ENCODE measurements at places on chromosomes 4 and X. TPM values are rescaled to one million over a fixed set of nuclear protein-coding genes. Genes with fewer than 3 reads are reported as not detected.

- DNase-seq: no peak
Observed at GRCh38 chr4:23401572-23401971, 488.3 kb downstream of the PPARGC1A start.

DNA sequence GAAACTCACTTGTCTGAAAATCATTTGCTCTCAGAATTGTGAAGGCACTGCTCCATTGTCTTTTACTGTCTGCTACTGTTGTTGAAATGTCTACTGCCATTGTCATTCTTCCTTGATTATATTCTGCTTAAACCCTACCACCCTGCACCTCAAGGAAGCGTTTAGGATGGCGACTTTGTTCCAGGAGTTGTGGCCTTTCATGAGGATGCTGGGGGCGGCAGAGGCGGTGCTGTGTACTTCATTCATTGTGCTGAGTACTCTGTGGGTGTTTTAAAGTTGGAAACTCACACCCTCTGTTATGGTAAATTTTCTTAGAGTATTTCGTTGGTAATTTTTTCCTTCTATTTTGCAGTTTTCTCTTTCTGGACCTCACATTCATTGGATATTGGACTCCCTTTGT is 258.9 kb downstream of the TENM3 start:
- no peak for DNase-seq

- no peak for DNase-seq
Observed at GRCh38 chr4:80922941-80923340, 107.6 kb upstream of the BMP3 start.

GRCh38 chrX:110139172-110139571 is 136.3 kb downstream of the TMEM164 start:
- DNase-seq: no peak

- DNase-seq: no peak
Observed at GRCh38 chr4:180751009-180751408, 1492.2 kb upstream of the TENM3 start.

GAGE1 gene
- not detected for total RNA-seq

- no peak for DNase-seq
Observed at GRCh38 chr4:74449571-74450297, 4.8 kb downstream of the AREG start.

GRCh38 chr4:26459054-26459755 is 31.1 kb downstream of the CCKAR start:
- no peak for DNase-seq

GRCh38 chrX:104469771-104470170 is 96.2 kb upstream of the IL1RAPL2 start:
- DNase-seq: no peak

DNA sequence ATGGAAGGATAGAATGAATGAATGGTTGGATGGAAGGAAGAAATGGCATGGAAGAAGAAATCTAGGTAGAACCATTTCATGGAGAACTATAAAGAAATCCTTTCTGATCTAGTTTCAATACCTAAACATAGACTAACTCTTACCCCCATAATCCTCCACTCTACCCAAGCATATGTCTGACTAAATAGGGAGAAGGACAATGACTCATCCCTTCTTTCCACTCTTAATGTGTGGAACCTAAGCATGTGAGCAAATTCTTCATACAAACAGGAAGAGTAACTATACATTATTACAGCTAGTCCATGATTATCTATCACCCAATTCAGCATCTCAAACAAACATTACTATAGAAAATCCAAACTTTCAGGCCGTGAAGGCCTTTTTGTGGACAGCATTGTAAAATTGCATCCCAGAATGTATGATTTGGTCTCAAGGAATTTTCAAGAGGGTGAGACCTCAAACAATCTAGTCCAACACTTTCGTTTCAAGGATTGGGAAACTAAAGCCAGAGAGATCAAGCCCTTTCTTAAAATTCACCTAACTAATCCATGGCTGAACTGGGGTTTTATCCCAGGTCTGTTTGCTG is 11.2 kb downstream of the C1QTNF7 start:
- no peak for DNase-seq

GPR50 gene
- not detected for total RNA-seq

DNA sequence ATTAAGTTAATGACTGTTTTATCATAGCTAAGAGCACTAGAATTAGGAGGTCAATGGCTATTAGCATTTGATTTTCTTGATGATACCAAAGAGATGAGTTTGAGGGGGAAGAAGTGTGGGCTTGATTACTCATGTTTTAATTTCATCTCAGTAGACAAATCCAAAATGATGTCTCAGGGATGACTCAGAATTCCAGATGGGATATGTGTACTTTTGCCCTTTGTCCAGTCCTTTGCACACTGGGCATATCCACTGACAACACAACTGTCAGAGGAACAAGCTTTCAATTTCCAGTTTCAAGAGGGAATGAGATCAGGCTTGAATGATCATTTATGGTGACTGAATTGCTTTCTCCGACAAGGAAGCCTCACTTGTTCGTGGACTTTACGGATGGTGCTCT is 325.3 kb upstream of the FTHL17 start:
- DNase-seq: no peak
